ENCODE measurements at places on chromosomes 6 and 20.
A peak's percentile ranks its signal among the peaks of the same experiment; 100 is the strongest.

GRCh38 chr6:5684320-5685053 is 322.2 kb downstream of the NRN1 start:
- no peak for DNase-seq

DNA sequence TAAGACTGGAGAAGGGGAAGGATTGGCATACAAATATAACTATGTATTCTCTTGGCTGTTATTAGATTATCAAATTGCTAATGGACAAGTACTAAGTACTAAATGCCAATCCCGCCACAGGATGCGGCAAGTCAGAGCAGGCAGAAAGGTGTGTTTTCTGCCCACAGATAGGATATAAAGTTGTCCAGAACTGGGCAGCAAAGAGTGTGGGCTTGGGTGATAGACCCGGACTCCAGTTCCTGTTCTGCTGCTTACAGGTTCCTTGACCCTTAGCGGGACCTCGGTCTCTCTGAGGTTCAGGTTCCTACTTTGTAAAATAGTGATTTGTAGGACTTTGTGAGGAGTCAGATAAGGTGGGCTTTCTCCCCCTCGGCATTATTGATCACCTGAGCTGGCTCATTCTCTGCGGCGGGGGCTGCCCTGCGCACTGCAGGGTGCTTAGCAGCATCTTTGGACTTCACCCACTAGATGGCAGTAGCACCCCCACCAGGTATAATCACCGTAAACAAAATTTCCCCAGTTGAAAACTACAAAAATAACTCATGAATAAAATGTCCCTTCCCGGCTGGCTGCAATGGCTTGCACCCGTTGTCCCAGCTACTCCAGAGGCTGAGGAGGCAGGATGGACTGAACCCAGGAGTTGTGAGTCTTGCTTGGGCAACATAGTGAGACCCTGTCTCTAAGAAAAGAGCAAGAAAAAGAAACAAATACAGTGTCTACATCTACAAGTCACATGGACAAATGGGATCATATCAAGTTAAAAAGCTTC is 193.1 kb downstream of the DOK5 start:
- no peak for DNase-seq

- DNase-seq, result no peak
Observed at GRCh38 chr6:109896341-109896740, 81.8 kb upstream of the GPR6 start.

DNA sequence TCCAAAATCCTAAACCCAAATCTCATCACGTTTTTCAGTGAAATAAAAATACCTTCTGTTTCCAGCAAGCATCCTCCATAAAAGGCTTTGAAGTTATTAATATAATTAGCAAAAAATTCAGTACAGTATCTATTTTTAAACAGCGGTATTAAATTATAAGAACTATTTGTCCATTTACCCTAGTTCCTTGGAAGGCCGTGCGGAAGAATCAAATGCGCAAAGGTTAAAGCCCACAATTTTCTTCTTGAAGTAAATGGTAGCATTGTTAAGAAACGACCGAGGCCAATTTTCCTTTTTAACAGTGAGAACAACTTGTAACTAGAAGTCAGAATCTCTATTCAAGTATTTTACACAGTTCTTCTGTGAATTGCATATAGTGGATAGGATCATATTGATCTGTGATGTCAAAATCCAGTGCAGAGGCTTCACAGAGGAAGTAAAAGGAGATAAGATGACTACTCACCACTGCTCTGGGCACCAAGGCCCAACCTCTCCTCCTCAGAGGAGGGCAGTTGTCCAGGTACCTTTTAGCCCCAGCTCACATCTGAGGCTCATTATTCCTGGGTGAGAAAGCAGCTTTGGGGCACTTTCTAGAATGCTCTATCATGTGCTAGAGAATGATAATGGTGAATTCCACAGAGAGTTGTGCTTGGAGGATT is 36.3 kb downstream of the TNFAIP3 start:
- DNase-seq, result no peak

- DNase-seq, result no peak
Observed at GRCh38 chr6:19812512-19813119, 24.6 kb upstream of the ID4 start.

DNA sequence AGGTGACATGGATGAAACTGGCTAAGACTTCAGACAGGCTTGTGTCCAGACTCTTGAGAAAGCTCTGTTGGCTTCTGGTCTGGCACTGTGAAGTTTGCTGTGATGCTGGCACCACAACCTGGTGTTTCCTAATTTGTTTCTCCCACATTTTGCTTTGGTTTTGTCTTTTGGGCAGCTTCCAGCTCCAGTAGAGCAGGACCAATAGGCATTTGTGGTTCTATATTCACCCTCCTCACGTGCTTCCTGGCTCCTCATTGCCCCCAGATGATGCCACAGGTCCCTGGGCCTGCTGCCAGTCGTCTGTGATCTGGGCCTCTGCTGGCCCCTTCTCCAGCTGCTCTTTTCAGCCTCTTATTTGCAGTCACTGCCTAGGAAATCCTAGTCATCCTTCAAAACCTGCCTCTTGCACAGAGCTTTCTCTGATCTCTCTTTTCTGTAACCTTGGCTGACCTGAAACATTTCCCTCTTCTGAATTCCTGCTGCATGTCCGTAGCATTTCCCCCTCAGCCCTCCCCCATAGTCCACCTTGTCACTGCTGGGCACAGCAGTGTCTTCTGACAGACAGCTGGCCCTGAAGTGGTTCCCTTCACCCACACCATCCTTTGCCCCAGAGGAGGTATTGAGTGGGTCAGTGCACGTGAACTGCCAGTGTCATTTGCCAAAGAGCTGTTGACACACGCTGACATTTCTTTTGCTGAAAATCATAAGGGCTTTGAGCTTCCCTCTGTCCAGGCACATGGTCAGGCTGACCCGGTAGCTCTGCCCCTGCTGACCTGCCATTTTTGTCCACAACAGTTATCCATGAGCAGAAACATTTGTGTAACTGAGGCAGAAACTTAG is 63.0 kb downstream of the PTPN1 start:
- no peak for DNase-seq

GRCh38 chr6:710601-711571 is 17.9 kb upstream of the EXOC2 start:
- DNase-seq, result peak; percentile 77

DNA sequence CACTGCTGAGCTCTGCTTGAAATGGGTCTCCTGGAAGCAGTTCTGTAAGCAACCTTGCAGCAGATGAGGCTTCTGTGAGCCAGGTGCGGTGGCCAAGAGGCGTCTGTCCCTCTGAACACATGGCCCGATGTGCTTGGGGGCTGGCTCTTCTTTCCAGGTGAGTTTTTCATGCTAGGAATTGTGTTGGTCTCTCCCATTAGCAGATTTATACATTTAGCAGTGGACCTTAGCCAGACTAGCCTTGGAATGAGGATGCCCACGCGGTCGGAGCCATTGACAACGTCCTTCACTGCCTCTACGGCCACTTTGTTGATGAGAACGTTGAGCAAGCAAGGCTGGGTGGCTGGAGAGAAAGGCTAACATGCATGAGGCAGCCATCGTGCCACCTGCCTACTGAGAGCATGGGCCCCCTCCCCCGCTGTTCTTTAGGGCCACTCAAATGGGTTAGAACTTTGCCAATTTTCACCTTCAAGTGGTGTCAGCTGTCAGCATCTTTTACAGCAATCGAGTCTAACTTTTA is 33.5 kb downstream of the ERMARD start:
- no peak for DNase-seq

DNA sequence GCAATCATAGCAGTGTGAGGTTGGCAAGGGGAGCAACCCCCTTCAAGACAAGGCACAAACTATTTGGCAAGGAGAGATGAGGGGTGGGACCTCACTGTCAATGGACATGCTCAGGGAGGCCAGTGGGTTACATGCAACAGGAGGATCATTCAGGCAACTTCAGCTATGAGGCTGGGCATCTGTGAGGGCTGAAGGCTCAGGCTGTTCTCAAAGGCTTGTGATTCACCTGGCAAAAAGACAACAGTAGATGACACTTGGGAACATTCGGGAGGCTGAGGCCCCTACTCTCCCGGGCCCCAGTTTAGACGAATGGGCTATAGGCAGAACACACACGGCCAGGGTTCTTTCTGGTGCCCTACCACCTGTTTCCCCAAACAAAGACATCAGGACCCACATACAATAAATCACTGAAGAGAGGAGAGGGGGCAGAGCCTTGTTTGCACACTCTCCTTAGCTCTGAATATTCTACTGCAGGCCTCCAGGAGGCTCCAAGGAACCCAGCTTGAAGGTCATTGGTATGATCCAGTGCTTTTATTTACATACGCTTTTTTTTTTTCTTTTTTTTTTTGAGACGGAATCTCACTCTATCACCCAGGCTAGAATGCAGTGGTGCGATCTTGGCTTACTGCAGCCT is 7.9 kb downstream of the TUBB start:
- no peak for DNase-seq
